ENCODE measurements at places on chromosomes 7 and 10.

GRCh38 chr10:37057261-37057660, 68.1 kb upstream of the ANKRD30A start:
- no peaks in the 10 kb centered on the region for H3K36me3 ChIP-seq
- DNase-seq: no peak
- H3K4me3 ChIP-seq: no peak overlapping the region
- no peaks in the 10 kb centered on the region for H3K4me1 ChIP-seq
- no peaks in the 10 kb centered on the region for H3K27me3 ChIP-seq

GRCh38 chr10:14535457-14536130, 204.9 kb upstream of the FRMD4A start:
- H3K4me3 ChIP-seq: no peak overlapping the region
- peaks cover 62% of the 10 kb centered on the region for H3K4me1 ChIP-seq
- no peak overlapping the region for H3K27ac ChIP-seq
- DNase-seq: no peak
- peaks cover 8% of the 10 kb centered on the region for H3K36me3 ChIP-seq

DNA sequence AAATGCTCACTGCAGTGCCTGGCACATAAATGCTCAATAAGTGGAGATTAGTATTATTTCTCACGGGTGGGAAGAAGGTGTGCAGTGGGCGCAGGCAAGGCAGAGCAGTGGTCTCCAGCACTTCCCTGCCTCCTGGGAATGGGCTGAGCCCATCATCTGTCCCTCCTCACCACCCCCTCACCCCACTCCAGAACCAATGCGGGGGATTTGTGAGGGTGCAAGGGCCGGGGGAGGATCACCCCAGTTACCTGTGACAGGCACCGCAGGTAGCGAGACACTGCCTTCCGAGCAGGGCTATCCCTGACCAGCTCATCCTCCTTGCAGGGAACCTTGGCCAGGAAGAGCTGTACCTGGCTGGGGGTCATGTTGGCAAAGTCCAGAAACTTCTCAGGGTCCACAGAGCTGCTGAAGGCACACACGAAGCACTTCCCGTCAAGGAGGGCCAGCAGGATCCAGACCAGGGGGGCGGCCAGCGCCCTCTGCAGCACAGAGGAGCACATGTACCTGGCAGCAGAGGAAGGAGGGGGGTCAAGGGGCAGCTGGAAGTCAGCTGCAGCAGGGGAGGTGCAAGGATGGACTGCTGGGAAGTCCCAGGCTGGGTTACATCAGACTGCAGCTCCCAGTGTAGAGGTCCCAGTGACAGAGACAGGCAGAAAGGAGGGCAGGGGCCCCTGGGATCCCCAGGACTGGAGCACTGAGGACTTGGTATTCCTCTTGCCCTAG, 2.8 kb downstream of the CALHM3 start:
- H3K27me3 ChIP-seq: no peaks in the 10 kb centered on the region
- no peaks in the 10 kb centered on the region for H3K4me1 ChIP-seq
- no peak for DNase-seq
- H3K4me3 ChIP-seq: no peak overlapping the region
- H3K36me3 ChIP-seq: no peaks in the 10 kb centered on the region

- no peak for DNase-seq
- H3K27ac ChIP-seq: no peak overlapping the region
- H3K36me3 ChIP-seq: no peaks in the 10 kb centered on the region
- no peak overlapping the region for H3K4me3 ChIP-seq
Observed at GRCh38 chr7:101168412-101169049, 3.2 kb upstream of the VGF start.

DNA sequence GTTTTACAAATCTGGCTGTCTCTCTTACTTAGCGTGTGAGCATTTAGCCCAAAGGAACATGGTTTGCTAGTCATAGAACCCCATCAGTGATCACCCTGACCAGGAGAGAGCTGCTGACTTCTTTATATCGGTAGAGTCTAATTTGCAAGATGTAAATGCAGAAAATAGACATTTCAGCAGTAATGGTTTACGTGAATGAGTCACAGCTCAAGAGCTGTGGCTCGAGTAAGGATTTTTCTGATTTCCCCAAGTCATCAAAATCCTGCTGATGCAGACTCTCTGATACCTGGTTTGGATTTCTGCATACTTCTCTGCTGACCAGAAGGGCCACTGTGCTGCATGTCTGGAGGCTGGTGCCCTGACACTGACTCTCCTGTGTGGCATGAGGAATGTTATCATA, 25.7 kb downstream of the NUB1 start:
- no peaks in the 10 kb centered on the region for H3K27me3 ChIP-seq
- H3K27ac ChIP-seq: no peak overlapping the region
- peaks cover 2% of the 10 kb centered on the region for H3K36me3 ChIP-seq
